Lung microvascular endothelial cell (primary cell): ENCODE measurements at places on chromosomes 13 and 19. TPM values are rescaled to one million over a fixed set of nuclear protein-coding genes. Genes with fewer than 3 reads are reported as not detected.

RNF17 gene
- 0.20 and 0.22 TPM in 2 replicates for total RNA-seq

F10 gene
- total RNA-seq = 0.22 and 0.60 TPM in 2 replicates

INSR gene
- 28.0 and 42.9 TPM in 2 replicates for total RNA-seq

ZNF578 gene
- 1.2 and 2.0 TPM in 2 replicates for total RNA-seq

LIN7B gene
- 1.6 and 2.2 TPM in 2 replicates for total RNA-seq

RXFP2 gene
- total RNA-seq = not detected in 2 replicates

ZNF534 gene
- total RNA-seq = not detected in 2 replicates

KANK2 gene
- 39.0 and 110 TPM in 2 replicates for total RNA-seq

LRRC63 gene
- total RNA-seq = under 0.01 TPM in 2 replicates

CEACAM4 gene
- total RNA-seq = not detected in 2 replicates

FREM2 gene
- under 0.01 TPM in 1 of 2 replicates, not detected in the other for total RNA-seq

SPACA6 gene
- total RNA-seq = 3.9 and 7.7 TPM in 2 replicates

PLK5 gene
- total RNA-seq = not detected in 2 replicates
